ENCODE measurements at places on chromosomes 12 and 14.

- no peak for DNase-seq
These were observed 124.3 kb downstream of the RASSF9 start for GRCh38 chr12:85711735-85712390.

- no peak for DNase-seq
These were observed 72.8 kb downstream of the PITPNM2 start for GRCh38 chr12:123078120-123078465.

GRCh38 chr12:78711954-78712353, 152.6 kb upstream of the SYT1 start:
- DNase-seq = no peak

DNA sequence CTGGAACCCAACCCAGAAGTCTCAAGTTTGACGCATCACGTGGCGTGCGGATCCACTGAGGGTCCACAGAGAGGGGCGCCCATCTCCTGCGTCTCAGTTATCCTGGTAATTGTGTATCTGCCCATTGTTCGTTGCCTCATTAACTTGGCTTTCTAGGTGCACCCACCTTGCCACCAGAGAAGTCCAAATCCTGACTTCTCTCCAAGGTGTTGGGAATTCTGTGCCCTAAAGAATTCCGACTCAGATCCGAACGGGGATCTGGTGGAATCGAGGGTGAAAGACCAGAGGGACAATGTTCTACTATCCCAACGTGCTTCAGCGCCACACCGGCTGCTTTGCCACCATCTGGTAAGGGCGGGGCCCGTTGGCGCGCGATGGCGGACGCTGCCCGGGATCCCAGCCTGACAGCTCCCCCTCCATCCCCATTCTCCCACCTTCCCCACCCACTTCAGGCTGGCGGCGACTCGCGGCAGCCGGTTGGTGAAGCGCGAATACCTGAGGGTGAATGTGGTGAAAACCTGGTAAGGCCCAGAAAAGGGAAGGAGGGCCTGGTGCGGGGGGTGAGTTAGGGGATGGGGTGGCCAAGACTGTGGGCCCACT, 481 bp downstream of the REC8 start:
- no peak for DNase-seq

GRCh38 chr12:121717041-121717699, 4.6 kb downstream of the TMEM120B start:
- no peak for DNase-seq

DNA sequence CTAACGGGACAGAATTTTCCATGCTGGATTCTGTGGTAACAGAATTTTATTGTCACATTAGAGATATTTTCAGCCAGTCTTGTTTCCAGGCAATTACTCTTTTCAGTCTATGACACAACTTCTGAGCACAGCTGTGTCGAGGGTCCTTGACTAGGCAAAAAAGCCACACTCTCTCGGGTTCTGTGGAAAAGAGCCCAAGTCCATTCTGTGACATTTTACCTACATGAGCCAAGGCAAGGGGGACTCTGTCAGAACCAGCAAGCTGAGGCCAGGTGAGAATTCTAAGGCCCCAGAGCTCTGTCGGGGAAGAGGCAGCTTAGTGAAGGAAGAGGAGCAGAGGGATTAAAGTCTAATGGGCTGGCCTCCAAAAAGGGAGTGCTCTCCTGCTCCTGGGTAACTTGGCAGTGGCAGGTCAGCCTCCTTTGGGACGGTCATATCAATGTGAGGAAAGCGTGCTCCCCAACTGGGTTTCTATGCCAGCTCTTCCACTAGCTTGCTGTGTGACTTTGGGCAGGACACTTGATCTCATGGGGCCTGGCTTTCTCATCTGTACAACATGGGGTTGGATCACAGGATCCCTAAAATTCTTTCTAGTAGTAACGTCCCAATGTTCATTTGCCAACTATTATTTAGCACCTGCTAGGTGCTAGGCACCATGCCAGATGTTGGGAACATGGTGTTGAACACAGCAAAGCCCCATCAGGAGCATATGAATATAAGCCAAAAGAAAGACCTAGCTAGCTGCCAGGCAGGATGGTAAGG, 16.0 kb upstream of the RIC8B start:
- no peak for DNase-seq

DNA sequence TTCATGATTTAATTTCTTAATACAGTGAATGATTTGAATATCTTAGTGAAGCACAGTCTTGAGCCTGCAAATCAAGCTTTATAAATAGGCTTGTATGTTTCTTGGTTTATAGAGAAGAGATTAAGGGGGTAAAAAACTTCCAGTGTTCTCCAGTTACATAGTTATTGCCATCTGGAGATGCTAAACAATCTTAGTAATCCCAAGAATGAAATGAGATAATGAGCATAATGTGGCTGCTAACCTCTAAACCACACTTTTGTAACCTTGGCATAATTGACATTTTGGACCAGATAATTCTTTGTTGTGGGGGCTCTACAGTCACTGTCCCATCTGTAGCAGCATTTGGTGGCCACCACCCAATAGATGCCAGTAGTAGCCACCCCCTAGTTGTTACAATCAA, 316.8 kb downstream of the CCDC91 start:
- DNase-seq = no peak

DNA sequence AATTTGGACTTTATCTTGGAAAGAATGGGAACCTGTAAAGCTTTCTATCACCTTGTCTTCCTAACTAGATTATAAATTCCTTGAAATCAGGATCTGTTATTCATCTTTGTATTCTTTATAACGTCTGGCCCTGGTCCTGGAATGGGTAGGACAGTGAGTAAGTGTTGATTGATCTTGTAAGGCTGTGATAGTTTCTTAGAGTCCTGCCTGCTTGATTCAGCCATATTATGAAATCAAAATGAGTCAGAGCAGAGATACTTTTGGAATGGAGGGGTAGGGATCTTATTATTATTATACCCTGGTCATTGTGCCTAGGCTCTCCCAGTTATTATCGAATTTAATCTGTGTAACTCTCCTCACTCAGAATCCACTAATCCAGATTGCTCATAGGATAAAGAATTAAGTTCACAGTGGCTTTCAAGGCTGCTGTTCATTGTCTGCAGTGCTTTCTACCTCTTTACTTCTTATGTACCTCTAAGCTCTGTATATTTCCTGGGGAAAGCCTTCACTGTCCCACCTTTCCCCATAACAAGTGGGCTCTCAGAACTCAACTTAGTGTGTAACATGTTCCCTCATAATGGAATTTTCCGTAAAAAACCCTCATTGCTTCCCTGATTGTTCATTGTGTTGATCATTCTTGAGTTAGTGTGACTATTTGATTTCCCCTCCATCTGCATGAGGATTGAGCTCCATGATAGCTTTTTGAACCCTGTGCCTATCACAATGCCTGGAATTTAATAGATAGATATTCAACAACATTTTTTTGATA, 93.3 kb downstream of the DAAM1 start:
- DNase-seq = no peak

GRCh38 chr12:51242876-51243275, 4.2 kb downstream of the DAZAP2 start:
- DNase-seq = no peak

- DNase-seq = no peak
These were observed 6.7 kb upstream of the ALDH2 start for GRCh38 chr12:111759991-111760390.

DNA sequence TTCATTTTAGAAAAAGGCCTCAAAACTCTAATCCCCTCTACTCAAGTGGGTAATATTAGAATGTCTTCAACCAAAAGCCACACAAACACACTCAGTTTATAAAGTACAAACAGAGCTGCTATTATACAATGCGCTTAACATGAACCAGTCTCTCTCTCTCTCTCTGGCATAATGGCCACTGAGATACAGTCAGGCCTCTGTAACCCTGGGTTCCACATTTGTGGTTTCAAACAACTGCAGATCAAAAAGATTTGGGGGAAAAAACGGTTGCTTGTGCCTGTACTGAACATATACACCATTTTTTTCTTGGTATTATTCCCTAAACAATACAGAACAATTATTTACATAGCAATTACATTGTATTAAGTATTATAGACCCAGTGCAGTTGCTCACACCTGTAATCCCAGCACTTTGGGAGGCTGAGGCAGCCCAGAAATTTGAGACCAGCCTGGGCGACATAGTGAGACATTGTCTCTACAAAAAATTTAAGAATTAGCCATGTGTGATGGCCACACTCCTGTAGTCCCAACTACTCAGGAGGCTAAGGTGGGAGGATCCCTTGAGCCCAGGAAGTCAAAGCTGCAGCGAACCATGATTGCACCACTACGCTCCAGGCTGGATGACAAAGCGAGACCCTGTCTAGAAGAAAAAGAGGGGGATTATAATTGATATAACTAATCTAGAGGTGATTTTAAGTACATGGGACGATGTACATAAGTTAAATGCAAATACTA, 5.6 kb downstream of the SLC11A2 start:
- no peak for DNase-seq

- DNase-seq = no peak
These were observed 13.9 kb upstream of the ATP2A2 start for GRCh38 chr12:110266980-110267620.

GRCh38 chr12:21662122-21662792, 4.6 kb upstream of the LDHB start:
- no peak for DNase-seq

GRCh38 chr14:102902086-102902485, 20.4 kb upstream of the AMN start:
- DNase-seq = no peak

- no peak for DNase-seq
These were observed 201.4 kb upstream of the EEA1 start for GRCh38 chr12:93130366-93131054.

- DNase-seq = no peak
These were observed 157.7 kb upstream of the SFSWAP start for GRCh38 chr12:131553096-131553777.

DNA sequence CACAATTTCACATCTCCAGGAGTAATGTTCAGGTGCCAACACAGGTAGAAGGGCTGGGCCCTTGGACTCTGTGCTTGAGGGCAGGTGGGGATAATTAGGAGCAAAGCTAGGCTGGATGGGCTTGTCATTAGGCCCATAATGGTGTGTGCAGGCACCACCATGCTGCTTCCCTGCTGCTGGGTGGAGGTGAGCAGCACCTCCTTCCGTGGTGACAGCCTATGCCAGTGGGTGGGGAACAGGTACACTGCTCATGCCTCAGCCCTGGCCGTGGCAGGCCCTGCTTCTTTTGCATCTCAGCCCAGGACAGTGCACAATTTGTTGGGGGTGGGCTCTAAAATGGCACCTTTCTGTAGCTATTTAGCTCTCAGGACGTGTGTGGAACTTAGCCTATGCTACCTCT, 955.5 kb downstream of the TMTC2 start:
- DNase-seq = no peak

DNA sequence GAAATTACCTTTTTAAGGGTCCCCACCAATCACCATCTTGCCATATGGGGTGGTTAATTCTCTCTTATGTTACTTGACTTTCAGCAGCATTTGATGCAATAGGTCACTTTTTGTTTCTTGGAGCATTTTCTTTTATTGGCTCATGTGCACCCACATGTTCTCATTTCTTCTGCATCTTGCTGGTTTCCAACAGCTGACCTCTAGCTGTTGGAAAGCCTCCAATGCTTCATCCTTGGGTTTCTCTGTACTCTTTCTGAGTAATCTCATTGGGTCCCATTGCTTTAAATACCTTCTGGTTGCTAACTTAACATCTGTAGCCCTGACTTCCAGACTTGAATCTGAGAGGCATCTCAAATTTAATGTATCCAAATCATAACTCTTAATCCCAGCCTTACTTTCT, 116.8 kb downstream of the CRADD start:
- no peak for DNase-seq

DNA sequence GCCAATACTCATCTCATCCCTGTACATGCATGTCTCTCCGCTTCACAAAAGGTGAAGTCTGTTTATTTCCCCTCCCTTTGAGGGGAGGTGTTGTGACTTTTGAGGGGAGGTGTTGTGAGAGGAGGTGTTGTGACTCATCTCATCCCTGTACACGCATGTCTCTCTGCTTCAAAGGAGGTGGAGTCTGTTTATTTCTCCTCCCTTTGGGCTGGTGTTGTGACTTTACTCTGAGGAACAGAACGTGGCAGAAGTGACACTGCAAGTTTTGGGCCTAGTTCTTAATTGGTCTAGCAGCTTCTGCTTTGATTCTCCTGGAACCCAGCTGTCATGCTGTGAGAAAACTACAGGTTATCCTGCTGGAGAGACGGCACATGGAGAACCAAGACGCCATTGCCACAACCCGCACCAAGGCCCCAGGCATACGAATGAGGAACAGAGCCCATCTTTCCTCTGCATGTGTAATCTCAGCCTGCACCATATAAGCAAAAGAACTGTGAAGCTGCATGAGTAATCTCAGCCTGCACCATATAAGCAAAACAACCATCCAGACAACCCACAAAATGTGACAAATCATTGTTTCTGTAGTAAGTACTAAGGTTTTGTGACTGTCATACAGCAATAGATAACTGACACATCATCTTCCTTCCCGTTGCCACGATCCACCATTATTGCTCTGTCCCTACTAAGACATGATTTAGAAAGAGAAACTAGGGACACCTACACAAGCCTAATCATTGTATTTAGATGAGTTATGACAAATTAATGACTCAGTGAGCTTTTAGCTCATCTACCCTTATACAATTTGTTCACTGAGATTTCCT, 30.0 kb downstream of the GALNT4 start:
- DNase-seq = no peak

- DNase-seq = no peak
These were observed 19.0 kb upstream of the SERPINA4 start for GRCh38 chr14:94542111-94542810.

- peak; percentile 25 for DNase-seq
These were observed 66.3 kb downstream of the CLIP1 start for GRCh38 chr12:122356192-122356635.

GRCh38 chr14:55103005-55103640, 25.9 kb upstream of the LGALS3 start:
- no peak for DNase-seq

GRCh38 chr14:75457648-75458165, 29.9 kb downstream of the JDP2 start:
- no peak for DNase-seq

DNA sequence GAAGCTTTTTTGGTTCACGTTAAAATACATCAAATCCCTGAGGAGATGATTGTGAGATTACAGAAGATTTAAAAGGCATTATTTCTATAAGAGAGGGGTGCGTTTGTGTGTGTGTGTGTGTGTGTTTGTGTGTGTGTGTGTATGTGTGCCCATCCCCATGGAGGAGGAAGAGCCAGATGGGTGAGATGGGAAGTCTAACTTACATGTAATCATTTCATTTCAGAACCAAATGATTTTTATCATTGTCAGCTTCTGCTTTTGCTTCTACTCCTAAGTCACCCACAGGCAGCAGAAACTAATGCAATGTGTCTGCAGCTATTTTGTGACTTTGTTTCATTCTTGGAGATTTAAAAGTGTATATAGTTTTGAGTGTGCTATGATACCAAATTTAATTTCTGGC, 68.7 kb downstream of the SLC4A8 start:
- peak; percentile 53 for DNase-seq
